ENCODE measurements at places on chromosomes 3 and 15.

DNA sequence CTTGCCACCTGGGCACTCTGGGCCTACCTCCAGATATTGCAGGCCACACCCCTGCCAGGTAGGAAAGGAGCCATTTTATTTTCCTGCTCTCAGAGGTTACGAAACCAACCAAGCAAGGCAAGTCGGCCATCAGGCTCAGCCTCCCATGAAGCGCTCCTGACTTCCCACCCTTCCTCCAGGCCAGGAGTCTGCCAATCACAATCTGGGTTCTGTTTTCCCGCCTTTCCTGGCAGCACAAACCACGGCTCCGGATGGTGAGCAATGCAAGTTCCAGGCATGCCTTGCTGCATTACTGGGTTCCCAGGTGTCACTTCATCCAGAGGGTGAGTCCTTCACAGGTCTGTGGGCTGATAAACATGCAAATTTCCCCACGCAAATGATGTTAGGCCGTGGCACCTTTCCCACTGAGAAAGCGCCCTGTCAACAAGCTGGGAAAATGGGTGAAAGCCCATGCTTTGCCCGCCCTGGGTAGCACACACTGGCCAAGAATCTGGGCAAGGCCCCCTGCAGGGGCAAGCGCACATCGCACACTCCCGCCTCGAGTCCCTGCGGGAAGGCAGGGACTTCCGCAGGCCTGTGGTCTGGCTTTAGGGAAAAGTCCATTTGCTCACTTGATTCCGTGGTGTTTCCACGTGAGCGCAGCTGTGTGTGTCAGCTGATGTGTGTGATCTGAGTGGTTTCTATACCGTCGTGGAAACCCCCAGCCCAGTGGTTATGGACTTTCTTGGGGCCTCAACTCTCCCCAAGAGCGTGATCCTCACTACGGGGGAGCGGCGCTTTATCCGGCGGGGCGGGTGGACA, 61.6 kb upstream of the RYK start:
- no peaks in the 10 kb centered on the region for H3K36me3 ChIP-seq
- peaks cover 19% of the 10 kb centered on the region for H3K27me3 ChIP-seq
- H3K27ac ChIP-seq = no peak overlapping the region
- H3K4me3 ChIP-seq = no peak overlapping the region

- H3K36me3 ChIP-seq = no peaks in the 10 kb centered on the region
- no peak overlapping the region for H3K4me3 ChIP-seq
- no peaks in the 10 kb centered on the region for H3K4me1 ChIP-seq
These were observed 224.6 kb downstream of the GREM1 start for GRCh38 chr15:32942401-32942841.

DNA sequence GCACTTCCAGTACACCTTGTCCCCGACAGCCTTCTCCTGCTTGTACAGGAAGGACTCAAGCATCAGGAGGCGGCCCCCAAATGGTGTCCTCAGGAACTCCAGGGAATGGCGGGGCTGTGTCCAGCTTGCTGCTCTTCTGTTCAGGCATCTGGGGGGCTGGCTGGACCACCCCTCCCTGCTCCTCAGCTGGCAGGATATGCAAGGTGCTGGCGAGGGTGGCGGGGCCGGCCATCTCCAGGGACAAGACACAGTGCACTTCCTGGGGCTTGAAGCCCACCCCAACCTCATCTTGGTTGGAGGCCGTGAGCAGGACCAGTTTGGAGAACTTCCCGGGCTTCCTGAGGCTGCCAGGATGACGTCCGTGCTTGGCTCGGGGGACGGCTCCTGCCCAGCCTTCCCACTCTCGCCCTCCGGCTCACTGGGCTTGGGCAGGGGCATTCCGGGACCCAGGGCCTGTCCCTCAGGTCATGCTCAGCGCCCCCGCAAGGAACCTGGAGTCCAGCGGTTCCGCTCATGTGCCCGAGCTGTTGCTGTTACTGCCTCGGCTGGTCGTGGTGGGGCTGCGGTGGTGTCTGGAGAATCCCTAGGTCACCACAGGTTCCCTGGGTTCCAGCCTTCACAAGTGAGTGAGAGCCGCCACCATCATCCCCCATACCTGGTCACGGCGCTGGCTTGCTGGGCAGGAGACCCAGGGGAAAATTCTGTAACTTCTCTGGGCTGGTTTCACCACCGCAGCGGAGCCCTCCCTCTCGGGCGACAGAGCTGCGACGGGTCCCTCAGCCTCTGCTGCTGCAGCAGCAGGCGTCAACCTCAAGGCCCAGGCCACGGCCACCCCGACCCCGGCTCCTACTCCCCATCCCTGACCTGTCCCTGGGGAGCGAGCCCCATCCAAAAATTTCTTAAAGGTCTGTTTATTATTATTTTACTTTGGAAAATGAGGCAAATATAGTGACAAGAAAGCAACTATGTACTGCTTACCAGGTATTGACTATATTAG, 82.8 kb upstream of the FXR1 start:
- no peak overlapping the region for H3K4me3 ChIP-seq
- H3K36me3 ChIP-seq = no peaks in the 10 kb centered on the region
- H3K27me3 ChIP-seq = no peaks in the 10 kb centered on the region

DNA sequence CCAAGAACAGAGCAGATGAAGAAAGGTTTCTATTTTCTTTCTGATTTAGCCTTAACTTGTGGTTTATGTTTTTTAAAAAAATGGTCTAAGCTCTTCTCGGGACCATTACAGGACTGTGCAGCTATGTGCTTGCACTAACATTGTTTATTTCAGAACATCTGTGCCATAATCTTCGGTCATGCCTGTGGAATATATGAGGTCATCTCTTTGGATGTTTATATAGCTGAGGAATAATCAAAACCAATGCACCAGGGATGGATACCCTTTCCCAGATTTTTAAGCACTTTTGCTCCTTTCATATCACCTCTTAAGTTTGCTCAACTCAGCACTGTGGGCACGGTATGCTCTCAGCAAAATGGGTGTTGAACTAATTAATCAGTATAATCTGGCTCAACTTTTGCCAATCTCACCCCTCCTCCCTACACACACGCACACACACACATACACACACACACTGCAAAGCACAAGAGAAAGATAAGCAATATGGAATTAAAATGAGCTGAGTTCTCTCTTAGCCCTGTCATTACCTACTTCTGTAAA, 268.5 kb upstream of the TMC3 start:
- no peaks in the 10 kb centered on the region for H3K36me3 ChIP-seq
- H3K27ac ChIP-seq = no peak overlapping the region
- H3K4me3 ChIP-seq = no peak overlapping the region
- DNase-seq = no peak

DNA sequence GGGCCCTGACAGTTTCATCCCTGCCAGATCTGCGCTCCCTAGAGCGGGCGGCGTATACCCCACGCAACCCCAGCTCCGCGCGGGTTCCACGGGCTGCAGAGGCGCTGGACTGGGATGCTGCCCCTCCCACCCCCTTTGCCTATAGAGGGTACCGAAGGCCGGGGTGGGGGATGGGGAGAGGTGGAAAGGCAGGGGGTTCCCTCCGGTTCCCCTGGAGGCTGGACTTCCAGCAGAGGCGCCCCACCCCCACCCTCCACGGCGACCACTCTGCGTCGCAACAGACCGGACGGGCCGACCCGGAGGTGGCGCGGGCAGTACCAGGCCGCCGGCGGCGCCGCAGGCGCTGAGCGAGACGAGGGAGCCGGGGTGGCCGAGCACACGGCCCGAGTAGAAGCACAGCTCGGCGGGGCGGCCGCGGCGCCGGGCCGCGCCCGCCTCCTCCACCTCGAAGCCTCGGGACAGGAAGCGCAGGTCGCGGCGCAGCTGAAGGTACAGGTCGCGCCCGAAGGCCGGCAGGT, 995 bp downstream of the ADAMTS17 start:
- no peak for DNase-seq
- no peak overlapping the region for H3K27ac ChIP-seq
- peak overlapping the region; percentile 15 for H3K4me3 ChIP-seq
- H3K36me3 ChIP-seq = no peaks in the 10 kb centered on the region
- no peaks in the 10 kb centered on the region for H3K27me3 ChIP-seq
